ENCODE measurements at places on chromosomes 7 and 10.

DNA sequence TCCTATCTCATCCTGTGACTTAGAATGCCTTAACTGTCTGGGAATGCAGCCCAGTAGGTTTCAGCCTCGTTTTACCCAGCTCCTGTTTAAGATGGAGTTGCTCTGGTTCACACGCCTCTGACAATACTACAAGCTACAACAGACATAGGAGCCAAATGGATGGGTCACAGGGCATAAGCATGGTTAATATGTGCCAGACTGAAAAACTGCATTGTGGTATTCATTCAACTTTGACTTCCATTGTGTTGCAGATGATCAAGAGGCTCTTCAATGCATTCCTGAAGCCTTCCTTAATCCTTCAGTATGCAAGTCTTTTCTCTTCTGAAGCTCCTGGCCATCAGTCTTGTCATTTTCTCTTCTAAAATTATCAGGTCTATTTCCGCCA is 20.3 kb upstream of the RNF32 start:
- DNase-seq: no peak

DNA sequence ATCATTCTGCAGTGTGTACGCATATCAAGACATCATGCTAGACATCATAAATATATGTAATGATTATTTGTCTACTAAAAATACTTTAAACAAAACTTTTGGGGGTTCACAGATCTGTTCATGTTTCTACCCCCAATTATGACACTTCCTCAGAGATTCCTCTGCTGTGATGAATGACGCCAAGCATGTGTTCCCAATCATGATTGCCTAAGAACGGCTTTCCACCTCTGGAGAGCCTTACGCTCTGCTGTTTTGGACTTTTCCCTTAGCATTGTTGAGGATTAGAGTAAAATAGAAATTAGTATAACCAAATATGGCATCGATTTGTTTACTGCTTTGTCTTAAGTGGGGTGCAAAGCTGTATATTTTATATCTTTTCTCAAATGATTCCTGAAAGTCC is 236.3 kb upstream of the IGFBP3 start:
- DNase-seq: no peak

- no peak for DNase-seq
Measured at GRCh38 chr10:97534746-97535367, 36.1 kb downstream of the UBTD1 start.

DNA sequence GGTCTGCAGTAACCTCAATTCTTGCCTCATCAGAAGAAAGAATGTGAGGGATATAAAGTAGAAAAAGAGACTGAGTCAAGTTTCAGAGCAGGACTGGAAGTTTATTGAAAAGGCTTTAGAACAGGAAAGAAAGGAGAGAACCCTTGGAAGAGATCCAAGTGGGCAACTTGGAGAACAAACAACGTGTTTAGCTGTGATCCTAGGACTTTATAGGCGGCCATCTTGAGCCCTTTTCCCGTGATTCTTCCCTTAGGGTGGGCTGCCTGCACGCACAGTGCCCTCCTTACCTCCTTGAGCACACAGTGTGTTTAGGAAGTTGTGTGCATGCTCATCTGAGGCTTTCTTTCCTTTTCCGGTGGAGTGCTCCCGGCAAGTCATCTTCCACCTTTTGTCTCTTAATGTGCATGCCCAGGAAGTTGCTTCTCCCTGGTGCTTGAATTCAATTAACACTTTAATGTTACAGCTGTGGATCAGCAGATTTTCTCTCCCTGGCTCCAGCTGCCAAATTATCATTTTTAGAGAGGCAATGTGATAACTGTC is 59.8 kb downstream of the ENTPD1 start:
- no peak for DNase-seq

DNA sequence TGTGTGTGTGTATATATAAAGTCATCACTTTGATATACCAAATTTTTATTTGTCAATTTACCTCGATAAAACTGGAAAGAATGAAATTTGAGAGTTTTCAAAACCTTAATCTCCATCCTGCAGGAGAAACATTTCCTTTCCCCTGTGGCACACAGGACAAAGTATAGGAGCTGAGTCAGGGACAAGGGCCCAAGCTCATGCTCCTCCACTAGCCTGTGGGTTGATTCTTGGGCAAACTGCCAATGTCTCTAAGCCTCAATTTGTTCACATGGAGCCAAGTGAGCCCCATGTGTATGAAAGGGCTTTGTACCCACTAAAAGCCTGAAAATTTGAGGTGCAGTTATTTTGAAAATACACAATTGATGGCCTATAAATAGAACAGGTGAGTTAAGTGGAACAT is 60.3 kb upstream of the IL6 start:
- no peak for DNase-seq

DNA sequence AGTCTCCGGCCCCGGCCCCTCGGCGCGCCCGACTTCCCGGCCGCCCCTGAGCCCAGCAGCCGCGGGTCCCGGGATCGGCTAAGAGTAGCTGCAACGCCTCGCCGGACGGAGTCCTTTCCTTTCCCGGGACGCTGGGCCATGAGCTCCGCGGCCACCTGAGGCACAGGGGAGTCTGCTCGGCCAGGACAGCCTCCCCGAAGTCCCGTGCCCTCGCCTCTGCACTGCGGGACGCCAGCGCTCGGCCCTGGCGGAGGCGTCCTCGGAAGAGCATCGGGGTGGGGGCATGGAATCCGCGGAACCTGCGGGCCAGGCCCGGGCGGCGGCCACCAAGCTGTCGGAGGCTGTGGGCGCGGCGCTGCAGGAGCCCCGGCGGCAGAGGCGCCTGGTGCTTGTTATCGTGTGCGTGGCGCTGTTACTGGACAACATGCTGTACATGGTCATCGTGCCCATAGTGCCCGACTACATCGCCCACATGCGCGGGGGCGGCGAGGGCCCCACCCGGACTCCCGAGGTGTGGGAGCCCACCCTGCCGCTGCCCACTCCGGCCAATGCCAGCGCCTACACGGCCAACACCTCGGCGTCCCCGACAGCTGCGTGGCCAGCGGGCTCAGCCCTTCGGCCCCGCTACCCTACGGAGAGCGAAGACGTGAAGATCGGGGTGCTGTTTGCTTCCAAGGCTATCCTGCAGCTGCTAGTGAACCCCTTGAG is 502 bp downstream of the SLC18A3 start:
- DNase-seq: no peak

GRCh38 chr7:134520130-134520529 is 7.2 kb upstream of the AKR1B10 start:
- no peak for DNase-seq

DNA sequence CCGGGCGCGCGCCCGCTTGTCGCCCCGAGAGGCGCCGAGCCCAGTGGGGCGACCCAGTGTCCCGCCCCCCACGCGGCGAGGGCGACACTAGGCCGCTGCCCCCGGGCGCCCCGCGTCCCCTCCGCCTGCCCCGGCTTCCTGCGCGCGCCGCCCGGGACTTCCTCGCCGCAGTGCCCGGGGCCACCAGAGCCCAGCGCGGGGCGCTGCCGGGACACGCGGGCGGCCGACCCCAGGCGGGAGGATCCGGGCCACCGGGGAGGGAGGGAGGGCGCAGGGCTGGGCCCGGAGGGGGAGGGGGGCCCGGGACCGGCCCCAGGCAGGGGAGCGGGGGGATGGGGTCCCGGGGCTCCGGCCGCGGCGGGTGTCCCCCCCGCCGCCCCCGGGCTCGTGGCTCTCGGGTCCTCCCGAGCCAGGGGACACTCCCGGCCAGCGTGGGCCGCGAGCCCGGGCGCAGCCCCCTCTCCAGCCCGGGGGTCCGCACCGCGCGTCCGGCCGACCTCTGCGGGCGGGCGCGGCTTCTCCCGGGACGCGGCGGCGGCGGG is 435 bp upstream of the PWWP2B start:
- DNase-seq: no peak

DNA sequence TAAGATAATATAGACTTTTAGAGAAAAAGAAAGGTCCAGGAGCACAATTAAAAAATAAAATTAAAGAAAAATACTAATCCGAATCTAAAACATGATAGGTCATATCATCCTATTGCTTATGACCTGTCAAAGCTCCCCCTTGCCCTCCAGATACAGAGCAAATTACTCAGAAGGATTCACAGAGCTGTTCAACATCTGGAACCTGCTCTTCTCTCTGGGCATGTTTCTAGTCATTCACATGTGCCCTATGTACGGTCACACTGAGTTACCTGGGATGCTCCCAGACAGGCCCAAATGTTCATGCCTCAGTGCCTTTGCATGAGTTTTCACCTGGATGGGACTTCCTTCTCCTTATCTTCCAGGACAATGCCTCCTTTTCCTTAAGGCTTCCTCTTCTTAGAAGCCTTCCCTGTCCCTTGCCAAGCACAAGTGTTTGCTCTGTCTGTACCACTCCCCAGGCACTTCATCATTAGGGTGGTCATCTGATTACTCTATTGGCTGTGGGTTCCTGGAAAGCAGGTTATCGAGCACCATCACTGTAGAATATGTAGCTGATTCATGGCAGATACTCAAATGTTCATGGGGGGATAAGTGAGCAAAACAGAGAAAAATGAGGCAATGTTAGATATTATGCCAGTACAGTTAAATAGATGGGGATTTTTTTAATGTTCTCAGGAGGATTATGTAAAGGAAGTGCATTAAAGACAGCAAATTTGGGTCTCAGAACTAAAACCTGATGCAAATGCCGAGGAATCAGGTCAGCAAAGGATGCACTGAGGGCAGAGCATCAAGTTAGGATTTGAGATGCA is 12.0 kb upstream of the AOAH start:
- no peak for DNase-seq

DNA sequence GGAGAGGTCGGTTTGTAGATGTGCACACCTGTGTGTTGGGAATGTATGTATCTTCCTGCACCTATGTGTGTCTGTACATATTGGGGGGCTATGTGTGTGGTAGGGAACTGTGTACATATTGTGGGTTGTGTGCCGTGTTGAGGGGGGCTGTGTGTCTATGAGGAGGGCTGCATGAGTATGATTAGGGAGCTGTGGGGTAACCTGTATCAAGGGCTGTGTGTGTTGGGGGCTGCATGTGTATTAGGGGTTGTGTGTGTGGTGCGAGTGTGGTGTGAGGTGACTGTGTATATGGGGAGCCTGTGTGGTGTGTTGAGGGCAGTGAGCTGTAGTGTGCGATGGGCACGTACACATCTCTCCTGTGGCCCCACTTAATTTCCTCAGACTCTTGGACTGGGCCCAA is 22.2 kb upstream of the PAX2 start:
- DNase-seq: no peak

DNA sequence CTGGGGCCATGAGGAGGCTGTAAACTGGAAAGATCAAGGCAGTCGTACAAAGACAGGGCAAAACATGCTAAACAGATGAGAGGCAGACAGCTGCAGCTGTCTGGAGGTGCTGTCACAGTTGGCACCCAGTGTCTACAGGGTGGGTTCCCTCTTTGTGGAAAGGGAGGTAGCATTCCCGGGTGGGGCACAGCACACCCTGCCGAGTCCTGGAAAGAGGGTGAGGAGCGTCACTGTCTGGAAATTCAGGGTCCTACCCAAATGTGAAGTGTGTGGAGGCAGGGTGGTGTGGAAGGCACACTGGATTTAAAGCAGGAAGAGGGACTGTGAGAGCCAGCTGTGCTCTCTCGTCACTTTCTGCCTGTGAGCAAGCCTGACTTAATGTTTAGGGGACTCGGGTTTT is 356.2 kb downstream of the SDK1 start:
- no peak for DNase-seq

DNA sequence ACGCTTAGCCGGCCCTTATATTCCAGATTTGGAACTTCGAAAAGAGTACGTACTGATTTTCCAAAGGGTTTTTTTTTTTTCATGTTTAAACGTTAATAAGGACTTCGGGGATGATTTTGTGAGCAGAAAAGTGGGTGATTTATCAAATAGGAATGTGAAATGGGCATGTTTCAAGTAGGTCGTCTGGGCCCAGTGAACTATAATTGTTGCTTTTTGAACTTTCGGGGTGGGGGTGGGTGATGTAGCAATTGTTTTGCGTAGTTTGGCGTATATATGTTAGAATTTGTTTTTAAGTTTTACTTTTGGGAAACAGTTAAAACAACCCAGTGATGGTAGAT is 299 bp upstream of the PBLD start:
- DNase-seq: peak; percentile 30

GRCh38 chr7:86201767-86202166 is 441.9 kb upstream of the GRM3 start:
- no peak for DNase-seq

- DNase-seq: no peak
Measured at GRCh38 chr10:85864868-85865526, 501.6 kb downstream of the GRID1 start.

- no peak for DNase-seq
Measured at GRCh38 chr10:15180736-15181135, 12.2 kb upstream of the NMT2 start.

DNA sequence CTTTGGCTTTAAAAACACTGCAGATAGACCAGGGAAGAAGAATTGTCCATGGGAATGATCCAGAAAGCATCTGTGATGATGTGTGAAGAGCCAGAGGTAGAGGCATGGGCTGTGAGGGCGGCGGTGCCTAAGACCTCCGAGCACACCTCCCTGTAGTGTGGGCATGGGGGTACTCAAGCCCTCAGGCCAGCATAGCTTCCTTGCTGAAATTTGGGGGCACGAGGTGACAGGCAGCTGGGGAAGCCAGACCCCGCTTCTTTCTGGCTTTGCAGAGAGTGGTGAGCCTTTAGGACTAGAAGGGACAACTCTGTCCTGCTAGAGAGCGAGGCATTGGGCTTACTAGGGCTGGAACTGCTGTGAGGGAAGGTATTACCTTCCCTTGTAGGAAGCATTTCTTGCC is 187.7 kb upstream of the SH2B2 start:
- no peak for DNase-seq

GRCh38 chr10:11813855-11814567 is 9.1 kb upstream of the PROSER2 start:
- DNase-seq: no peak

Data from muscle of arm (tissue), 14 donors.